ENCODE measurements at places on chromosomes 7 and 10.

DNA sequence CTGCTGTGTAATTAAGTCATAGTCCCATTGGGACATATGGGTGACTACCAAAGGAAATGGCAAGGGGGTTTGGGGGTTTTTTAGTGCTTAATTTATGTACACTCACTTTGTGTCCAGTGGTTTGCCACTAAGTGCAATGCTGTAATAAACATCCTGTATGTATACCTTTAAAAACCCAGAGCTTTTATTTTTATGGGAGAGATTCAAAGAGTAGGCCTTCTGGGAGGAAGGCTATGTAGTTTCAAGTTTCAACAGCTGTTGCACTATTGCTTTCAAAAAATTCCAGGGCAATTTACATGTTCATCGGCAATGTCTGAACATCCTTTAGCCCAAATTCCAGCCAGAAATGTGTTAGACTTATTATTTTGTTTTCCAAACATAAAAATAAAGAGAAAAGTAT, 744.7 kb downstream of the XPNPEP1 start:
- no peak for DNase-seq

DNA sequence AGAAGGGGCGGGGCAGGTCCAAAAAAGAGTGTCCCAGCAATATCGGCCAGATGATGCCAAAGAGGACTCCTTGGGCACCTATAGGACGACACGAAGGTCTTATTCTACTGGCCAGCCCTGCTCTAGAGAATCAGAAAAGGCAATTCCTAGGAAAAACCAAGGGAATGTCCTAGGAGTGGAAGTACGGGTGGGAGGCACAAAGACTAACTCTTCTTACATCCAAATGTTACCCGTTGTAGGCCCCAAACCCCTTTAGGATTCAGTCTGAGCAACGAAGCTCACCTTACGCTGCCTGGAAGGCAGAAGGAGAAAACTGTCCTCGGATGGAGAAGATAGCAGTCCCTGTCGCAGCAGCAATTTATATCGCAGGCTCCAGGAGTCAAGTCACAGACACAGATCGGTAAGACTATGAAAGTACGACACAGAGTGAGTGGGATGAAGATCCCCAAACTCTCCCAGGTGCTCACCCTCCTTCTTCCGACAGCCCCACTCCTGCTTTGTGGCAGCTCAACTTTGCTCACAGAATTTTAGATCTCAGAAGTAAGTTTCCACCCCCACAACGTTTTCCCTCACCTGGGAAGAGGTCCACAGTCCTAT, 558 bp downstream of the TCTN3 start:
- no peak for DNase-seq

DNA sequence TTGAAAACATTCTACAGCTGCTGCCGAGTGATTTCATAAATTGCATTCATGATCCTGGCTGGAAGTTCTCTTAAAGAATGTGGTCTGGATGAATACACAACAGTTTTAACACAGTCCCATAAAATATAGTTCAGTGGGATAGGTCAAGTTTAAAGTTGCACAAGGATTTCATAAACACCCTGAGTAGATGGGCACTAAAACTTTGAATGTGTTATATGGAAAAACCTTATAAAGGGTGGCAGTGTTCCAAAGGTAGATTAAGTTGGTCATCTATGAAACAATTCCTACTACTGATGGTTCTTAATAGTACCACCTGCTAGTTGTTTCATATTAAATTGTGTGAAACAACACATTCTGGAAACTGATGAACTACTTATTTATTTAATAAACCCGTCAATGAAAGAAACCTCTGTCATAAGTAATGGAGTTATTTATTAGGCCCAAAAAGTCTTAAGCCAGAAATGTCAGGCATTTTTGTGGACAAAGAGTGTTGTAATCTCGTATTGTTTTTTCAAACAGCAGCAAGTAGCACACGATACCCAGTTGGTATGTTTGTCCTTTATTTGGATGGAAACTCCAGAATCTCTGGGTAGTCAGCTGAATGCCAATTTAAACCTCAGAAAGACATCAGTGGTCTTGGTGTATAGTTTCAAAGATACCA, 14.3 kb upstream of the RPA3 start:
- no peak for DNase-seq

DNA sequence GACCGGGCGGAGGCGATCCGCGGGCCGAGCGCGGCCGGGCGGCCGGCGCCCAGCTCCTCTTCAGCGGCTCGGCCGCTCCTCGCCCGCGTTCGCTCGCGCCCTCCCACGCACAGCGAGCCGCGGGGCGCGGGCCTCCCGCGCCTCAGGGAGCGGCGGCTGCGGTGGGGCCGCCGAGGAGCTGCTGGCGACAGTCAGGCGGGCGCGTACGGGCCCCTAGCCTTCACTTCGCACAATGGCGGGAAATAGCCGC, at the start of gene MCMBP:
TSS of gene MCMBP (minus strand) at position 234 of the 250 bp plus-strand sequence. CDS start 259 bp downstream, outside the sequence.
- no peak for DNase-seq

DNA sequence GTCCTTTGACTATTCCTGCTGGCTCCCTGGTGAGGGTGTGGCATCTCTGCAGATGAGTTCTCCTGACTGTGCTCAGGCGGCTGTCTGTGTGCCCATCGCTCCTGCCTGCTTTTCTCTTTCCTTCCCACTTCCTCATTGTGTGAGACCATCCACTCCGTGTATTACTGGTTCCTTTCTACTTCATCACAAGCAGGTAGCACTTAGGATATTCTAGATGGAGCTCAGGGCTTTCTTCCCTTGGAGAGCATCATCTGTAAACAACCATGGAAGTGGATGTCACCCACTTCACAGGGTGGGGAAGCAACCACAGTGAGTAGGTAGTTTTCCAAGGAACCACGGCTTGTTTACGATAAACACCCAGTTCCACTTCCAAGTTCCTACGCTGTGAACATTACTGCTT, 15.7 kb downstream of the DNAJB6 start:
- no peak for DNase-seq

GRCh38 chr10:96587264-96588059, 650 bp upstream of the TM9SF3 start:
- DNase-seq: no peak

DNA sequence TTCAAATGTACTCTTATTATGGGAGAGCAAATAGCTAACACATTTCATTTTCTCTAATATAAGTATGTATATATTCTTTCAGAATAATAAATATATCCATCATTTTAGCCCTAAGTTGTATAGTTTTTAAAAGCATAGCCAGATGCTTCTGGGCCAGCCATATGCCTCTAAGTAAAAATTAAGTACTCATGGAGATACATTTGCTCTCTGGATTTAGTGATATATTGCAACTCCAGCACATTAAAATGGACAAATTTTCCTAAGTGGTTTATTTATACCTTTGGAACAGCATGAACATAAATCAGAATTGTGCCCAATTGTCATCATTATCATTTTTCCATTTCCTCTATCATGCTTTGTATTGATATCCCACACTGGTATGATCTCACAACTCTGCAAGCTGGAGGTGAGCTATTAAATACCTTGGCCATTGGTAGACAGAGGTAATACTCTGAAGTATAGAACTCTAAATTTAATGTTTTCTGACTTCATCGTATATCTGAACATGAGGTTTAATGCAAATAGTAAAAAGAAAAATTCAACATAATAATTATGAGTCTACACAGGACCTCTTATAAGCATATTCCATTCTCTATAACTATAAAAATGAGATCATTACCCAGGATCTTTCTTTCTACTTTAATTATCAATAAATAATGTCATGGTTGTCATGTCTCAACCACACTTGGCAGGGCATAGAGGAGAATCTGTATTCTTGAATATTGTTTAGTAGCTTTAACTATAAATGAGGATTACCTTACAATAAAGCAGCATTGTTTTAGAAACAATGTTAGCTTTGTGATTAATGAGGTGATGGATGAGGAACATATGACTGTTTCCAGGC, 90.8 kb downstream of the AGMO start:
- no peak for DNase-seq

DNA sequence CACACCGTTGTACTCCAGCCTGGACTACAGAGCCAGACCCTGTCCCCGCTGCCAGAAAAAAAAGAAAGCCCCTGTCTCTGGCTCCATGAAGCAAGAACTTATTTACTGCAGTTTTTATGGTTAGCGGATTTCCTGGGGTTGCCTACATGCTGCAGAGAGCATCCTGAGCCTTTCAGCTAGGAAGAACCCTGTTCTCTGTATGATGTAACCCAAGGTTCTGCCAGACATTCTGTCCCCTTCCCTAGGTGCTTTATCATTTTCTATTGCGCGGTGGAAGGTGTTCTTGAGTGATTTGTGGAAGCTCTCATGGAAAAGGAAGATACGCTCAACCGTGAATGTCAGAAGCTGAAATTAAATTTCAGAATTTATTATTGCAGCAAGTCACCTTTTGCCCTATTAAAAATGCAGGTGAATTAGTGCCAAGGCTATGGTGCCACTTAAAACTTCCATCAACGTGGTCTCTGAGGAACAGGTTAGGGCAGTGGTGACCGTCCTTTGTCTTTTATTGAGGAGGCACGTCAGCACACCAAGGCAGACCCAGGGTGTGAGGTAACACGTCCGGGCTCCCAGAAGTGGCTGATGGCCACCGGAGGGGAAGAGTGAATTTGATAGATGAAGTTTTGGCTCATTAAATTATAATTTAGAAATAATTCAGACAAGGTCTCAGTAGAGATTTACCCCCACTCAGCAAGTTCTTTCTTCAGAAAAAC, 273.1 kb downstream of the PHTF2 start:
- no peak for DNase-seq

GRCh38 chr7:53521638-53522184, 486.3 kb downstream of the POM121L12 start:
- DNase-seq: no peak

DNA sequence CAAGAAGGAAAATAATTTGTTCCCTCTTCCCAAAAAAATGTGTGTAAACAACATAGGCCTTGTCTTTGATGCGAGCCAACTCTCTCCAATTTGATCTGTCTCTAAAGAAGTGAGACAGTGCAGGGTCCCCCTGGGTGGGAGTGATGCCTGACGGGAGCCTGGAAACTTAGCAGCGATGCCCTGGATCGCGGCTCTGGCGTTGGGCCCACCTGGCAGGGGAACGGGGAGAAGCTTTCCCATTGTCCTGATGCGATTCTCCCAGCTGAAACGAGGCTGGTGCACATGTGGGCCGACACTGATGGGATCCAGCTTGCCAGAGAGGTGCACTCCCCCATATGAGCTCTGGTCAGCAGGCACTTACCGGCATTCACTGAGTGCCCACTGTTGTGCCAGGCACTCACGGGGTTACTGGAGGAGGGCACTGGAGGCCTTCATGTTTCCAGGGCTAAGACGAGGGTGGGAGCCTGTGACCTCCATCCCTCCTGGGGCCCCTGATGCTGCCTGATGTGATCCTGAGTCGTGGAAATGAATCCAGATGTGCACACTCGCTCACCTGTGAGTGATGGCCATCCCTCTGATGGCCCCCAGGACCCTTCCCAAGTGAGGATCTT, 132.8 kb downstream of the PTPN20 start:
- DNase-seq: no peak

GRCh38 chr10:122515022-122515424, 45.5 kb upstream of the DMBT1 start:
- DNase-seq: no peak

DNA sequence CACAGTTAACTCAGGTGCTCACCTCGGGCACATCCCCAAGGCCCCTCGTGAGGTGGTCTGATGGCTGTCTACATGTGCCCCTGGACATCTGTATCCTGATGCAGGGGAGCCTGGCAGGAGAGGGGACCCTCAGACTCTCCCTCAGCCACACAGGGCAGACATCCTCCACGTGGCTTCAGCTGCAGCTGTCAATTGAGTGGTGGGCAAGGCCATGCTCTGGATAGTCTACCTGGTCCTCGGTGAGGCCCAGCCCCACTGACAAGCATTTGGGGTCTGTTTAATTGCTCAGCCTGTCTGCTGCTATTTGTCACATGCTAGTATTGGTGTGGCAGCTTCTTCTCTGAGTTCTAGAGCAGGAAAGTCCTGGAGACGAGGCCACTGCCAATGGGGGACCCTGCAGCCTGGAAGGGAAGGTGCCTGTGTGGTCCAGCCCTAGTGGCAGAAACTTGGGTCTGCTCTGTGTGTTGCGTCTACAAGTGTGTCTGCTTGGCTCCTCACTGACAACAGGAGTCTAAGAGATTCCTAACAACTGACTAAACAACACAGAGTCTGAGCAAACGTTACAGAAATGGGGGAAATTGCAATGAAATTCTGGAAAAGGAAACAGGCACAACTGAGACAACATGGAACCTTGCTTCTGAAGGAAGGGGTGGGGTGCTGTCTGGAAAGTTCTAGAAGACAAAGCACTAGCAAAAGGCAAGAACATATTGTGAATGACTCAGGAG, 59.3 kb upstream of the IGFBP3 start:
- DNase-seq: no peak

DNA sequence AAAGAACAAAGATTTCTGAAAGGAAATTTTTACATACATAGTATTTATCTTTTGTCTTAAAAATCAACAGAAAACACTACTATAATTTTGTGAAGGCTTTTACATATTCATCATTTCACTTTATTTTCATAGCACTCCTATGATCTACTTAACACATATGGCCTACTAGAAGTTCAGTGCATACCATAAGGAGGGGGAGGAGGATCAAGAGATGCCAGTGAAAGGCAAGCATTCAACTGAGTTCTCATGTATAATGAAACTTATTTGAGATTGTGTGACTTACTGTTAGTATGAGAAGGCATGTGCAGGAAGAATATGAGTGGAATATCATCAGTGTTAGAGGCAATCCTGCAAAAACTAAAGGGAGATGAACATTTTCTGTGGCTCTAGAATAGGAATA, 10.6 kb downstream of the BRAF start:
- DNase-seq: no peak

- no peak for DNase-seq
Observed at GRCh38 chr10:34223658-34224057, 591.4 kb downstream of the PARD3 start.

- DNase-seq: no peak
Observed at GRCh38 chr7:123191132-123191531, 8.6 kb downstream of the SLC13A1 start.

- no peak for DNase-seq
Observed at GRCh38 chr7:110502888-110503465, 588.0 kb upstream of the LRRN3 start.

DNA sequence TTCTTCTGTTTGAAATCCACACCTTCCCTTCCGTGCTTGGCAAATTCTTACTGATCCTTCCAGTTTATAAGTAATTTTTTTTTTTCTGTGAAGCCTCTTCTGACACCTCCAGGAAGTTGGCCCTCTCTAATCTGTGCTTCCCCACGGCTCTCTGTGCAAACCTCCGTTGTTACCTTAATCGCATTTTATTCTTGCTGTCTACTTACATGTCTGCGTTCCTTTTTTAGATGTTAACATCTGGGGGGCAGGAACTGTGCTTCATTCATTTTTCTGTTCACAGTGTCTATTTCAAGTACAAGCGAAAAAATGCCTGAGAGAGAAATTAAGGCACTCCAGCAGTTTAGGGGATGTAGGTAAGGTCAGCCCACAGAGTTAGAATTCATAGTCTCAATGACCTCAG, 8.4 kb upstream of the CAMK1D start:
- DNase-seq: no peak

GRCh38 chr10:86037096-86037495, 329.5 kb downstream of the GRID1 start:
- no peak for DNase-seq

GRCh38 chr10:89118091-89118490, 89.0 kb downstream of the CH25H start:
- no peak for DNase-seq

DNA sequence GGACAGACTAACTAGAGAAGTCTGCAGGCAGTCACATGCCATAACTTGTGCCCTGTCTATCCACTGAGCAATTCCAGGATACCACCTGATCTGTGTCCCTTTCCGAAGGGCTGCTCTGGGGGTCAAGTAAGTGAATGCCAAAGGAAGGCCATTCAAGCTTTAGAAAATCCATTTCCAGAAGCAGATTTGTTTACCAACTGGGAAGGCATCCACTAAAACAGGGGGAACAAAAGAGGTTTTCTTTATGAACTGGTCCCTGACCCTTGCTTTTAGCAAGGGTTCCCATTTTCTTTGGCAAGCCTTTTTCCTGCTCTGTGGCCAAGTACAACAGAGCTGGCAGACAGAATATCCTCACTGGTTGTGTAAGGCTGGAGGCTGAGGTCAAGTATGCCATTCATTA, 36.5 kb downstream of the ITPRID1 start:
- DNase-seq: no peak
